ENCODE measurements at places on chromosomes 12 and 14.

GRCh38 chr12:113278141-113278540 lies 56.8 kb downstream of the SLC8B1 start:
- DNase-seq, result no peak

- DNase-seq, result no peak
Measured at GRCh38 chr14:23183158-23183470, 346 bp downstream of the SLC7A8 start.

- no peak for DNase-seq
Measured at GRCh38 chr12:86931714-86932113, 675.5 kb upstream of the MGAT4C start.

DNA sequence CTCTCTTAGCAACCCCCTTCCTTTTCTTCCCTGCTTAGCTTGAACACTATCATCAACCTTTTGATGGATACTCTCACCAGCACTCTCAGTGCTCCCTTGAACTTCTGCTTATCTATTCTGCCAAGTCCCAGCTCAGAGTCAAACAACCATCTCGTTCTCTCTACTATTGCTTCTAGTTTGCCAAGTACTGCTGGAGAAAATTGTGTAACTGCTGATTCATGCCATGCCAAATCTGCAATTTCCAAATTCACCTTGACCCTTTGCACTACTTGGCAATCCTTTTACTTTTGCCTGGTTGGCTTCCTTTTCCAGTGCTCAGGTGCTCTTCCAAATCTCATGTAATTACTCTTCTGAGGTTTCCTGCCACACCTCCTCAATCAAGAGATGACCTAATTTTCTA lies 2.8 kb upstream of the CCDC196 start:
- DNase-seq, result no peak

DNA sequence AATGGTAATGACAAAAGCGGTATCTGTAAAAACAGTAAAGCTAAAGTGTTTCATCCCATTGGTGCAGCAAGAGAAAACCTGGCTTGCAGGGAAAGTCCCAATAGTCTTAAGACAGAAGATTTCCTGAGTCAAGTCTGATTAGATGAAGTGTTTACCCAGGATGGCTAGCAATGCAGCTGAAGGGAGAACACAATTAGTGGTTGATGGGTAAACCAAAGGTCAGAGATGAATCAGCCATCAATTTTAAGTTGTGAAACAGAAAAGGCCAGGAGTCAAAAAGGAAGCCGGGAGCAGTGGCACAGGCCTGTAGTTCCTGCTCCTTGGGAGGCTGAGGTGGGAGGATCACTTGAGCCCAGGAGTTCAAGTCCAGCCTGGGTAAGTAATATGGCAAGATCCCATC lies 52.6 kb downstream of the SEC23A start:
- DNase-seq, result no peak

DNA sequence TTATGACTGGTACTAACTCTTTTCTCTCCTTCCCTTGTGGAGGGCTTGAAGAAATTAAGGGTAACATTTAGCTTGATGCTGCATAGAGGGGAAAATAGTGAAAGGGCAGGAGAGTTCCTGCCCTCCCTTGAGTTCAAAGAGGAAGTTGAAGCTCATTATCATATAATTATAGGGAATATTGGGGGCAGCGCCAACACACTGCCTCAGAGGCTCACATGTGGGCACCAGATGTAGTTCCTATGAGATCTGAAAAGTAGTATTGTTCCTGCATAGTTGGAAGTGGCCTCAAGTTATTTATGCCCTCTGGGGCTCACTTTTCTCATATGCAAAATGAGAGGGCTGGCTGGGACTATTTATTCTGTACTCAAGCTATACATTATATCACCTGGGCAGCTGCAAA lies 33.0 kb upstream of the FGF23 start:
- no peak for DNase-seq

GRCh38 chr12:84455598-84455997 lies 457.0 kb downstream of the SLC6A15 start:
- DNase-seq, result no peak

- DNase-seq, result no peak
Measured at GRCh38 chr12:57456145-57456700, 1.1 kb downstream of the INHBE start.

DNA sequence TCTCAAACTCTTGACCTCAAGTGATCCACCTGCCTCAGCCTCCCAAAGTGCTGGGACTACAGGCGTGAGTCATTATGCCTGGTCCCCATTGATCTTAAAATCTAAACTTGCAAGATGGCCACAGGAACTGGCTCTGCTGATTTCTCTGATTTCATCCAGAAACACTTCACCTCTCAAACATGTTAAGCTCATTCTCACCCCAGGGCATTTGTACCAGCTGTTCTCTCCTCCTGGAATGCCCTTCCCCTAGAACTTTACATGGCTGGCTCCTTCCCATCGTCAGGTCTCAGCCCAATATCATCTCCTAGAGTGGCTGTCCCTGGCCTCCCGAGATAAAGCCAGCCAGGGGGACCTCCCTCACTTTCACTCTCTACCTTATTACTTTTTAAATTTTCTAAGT lies 5.3 kb upstream of the LRTM2 start:
- no peak for DNase-seq

GRCh38 chr14:96762650-96763049 lies 34.5 kb upstream of the VRK1 start:
- no peak for DNase-seq

DNA sequence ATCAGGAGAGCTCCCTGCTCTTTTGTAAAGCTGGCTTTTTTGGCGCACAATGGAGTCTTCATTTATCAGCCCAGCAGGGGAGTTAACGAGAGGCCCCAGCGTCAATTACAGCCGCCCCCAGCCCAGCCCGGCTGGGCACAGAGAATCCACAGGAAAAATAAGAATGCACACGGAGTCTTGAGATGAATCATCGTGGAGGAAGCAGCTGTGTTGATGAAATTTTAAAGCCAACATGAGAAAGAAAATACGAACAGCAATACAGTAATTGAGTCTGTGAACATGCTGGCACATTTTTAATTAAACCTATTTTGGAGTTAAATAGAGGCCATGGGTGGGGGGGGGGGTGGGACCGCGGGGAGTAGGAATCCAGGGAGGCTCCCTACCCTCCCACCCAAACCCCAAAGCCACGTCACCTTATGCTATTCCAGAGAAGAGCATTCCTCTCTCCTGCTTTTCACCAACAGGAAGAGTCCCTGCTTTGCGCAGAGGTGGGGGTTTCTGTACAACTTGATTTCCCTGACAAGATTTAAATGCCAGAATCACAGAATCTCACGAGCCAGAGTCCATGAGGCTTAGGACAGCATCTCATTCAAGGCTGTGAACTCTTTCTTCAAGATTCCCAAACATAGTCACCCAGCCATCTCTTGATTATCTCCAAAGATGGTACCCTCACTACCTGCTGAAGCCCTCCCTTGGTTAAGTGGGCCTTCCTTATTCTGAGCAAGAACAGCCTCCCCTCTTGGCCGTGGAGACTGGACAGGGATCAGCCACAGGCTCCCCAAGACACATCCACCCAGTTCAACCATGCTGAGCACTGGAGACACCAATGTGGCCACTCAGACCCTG lies 50.3 kb downstream of the CCNK start:
- no peak for DNase-seq

GRCh38 chr12:92528097-92528496 lies 174.7 kb upstream of the PLEKHG7 start:
- DNase-seq, result no peak

GRCh38 chr12:73589220-73589619 lies 948.4 kb upstream of the ATXN7L3B start:
- no peak for DNase-seq

GRCh38 chr14:51880835-51881580 lies 20.6 kb downstream of the GNG2 start:
- DNase-seq, result no peak

DNA sequence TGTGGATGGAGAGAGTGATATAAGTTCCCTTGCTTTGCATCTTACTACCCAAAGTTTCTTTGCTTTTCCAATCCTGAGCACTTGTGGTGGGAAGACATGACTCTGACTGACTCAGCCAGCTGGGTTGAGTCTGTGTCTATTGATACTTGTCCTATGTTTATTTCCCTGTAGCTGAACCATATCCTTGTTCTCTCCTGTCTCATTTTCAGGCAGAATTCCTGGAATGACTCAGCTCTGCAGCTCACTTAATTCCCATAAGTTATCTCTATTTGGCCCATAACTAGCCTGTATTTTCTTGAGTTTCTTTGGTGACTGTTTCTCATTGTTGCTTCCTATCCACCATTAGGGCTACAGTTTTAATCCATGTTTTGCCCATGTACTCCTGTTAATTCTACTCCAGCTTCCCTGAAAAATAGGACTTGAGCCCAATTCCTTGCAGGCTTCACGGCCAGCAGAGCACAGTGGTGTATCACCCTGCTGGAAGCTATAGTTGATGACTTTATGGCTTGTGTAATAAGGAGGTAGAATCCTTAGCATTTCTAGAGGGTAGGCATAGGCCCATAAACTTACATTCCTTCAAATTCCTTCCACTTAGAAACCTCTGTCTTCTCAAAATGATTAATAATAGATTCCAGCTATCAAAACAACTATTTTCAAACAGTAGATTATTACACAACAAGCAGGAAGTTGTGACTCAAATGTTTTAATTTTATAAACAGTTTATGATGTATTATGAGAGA lies 183.1 kb downstream of the TMTC3 start:
- no peak for DNase-seq

- no peak for DNase-seq
Measured at GRCh38 chr12:48758186-48758585, 30.7 kb downstream of the ADCY6 start.

GRCh38 chr12:130959632-130960031 lies 5.9 kb downstream of the ADGRD1 start:
- no peak for DNase-seq

DNA sequence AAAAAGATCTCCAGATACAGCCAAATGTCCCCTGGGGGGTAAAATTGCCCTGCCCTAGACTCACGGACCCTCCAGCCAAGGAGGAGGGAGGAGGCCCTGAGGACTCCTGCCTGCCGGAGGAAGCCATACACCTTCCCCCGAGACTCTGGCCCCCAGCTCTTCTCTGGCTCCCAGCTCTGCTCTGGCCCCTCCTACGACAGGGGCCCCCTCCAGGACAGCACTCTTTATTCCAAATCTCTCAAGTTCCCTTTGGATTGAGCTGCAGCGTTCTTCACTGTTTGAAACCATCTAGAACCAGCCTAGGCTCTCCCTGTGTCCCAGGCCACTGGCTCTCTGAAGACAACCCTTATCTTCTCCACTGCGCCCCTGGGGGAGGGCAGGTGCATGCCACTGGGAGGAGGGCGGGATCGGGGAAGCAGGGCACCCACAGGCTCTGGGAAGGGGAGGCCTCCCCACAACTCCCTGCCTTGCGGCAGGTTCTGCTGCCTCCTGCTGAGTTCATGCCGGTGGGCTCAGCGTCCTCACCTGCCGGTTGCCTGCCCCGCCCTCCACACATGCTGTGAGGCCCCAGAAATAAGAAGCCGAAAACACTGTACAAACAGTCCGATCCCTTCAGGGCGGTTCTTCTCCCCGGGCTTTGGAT lies 112.7 kb downstream of the DICER1 start:
- DNase-seq, result no peak

DNA sequence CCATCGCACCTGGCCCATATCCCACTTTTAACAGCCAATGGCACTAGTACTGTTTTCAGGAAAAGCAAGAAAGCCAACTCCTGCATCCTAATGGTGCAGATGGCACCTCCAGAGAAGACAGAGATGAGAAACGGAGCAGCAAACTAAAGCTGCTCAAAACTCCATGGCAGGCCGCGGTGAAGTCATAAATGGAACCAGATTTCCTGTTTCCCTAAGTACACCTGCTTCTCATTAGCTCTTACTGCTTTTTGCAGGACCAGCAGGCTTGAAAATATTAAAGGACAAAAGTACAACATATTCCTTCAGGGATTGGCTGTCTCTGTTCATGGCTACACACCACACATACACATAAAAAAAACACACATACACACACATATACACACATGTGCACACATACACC lies 36.7 kb upstream of the LGALS3 start:
- no peak for DNase-seq

GRCh38 chr14:22188318-22188717 lies 400.7 kb downstream of the DAD1 start:
- DNase-seq, result no peak

Measured in stimulated activated CD8-positive, alpha-beta memory T cell treated with anti-CD3 and anti-CD28 coated beads, Interleukin-7, amount 100 ng/mL, for 48 hours (primary cell).